ENCODE measurements at places on chromosomes 5 and 9. TPM values are rescaled to one million over a fixed set of nuclear protein-coding genes. Genes with fewer than 3 reads are reported as not detected.
A peak's percentile ranks its signal among the peaks of the same experiment; 100 is the strongest.

- peak; percentile 37 for DNase-seq
These were observed 37.7 kb downstream of the SAR1B start for GRCh38 chr5:134594797-134595457.

- DNase-seq: no peak
These were observed 88.3 kb upstream of the PRDM9 start for GRCh38 chr5:23419115-23419514.

DNA sequence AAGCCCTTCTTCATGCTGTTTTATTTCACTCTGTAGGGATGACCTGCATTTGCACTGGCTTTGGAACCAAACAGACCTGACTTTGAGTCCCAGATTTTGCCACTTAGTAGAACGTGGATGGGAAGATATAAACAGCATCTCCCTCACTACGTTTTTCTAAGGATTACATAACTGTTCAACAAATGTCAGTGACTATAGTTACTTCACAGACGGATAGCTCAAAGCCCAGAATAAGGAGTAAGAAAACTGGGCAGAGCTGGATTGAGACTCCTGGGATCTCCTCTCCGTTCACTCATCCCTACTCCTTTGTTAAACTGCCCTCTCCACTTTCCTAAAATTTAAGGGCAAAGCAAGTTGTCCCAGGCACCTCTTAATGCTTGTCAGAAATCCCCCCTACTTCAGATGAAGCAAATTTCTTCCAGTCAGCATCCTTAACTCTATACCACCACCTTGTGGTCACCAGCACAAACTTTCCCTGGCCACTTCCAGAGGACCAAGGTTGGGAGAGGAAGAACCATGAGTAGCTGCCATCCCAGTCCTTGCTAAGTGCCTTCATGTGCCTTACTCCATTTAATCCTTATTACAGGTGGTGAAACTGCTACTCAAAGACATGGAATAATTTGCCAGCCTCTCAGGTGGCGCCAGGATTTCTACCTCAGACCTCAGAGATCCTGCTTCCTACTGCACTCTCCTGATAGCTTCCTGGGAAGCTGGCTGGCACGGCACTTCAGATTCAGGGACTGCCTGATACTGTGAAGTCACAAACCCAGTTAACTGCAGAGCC is 38.4 kb downstream of the EGR1 start:
- DNase-seq: peak; percentile 28

GRCh38 chr9:72577212-72577753 is 55.9 kb downstream of the TMC1 start:
- DNase-seq: no peak

GRCh38 chr9:72476617-72477437 is 44.6 kb upstream of the TMC1 start:
- no peak for DNase-seq

- DNase-seq: no peak
These were observed 41.9 kb downstream of the NPR3 start for GRCh38 chr5:32753051-32753450.

The FCN2 gene
- total RNA-seq: 1.2 TPM

The SLC4A9 gene
- 0.22 TPM for total RNA-seq

The NEUROG1 gene
- total RNA-seq: not detected

The CANX gene
- total RNA-seq: 649 TPM

The C9orf50 gene
- not detected for total RNA-seq

The NR5A1 gene
- total RNA-seq: not detected
